ENCODE measurements at places on chromosomes 6 and 20.

GRCh38 chr6:119781365-119781764 is 431.8 kb upstream of the MAN1A1 start:
- DNase-seq: no peak

DNA sequence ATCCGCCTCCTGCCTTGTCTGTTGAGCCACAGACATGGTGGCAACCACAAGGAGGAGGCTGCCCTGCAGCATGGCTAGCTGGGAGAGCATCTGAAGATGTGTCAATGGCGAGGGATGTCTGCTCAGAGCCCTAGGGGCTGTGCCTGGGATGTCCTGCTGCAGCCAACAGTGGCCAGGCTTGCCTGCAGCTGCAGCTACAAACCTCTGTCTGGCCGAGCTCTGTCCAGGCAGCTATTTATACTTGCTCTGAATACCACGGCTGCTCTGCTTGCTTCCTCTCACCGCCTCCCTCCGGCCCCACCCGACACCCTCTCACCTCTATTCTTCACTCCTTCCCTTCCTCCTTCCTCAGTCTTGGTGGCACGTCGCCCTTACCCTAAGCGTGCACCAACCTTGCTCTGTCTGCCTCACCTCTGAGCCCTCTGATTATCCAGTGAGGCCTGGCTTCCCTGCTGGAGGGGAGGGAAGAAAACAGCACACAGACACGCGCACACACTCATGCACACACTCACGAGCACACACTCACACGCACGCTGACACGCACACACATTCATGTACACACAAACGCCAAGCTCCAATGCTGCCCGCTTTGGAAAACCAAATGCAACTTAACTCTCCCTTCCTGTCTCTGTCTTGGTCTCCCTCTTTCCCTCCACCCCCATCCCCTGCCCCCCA is at the start of gene ANGPT4:
TSS of gene ANGPT4 (minus strand) at position 210 of the 675 bp plus-strand sequence. CDS start at position 90, 120 bp downstream.
- no peak for DNase-seq

GRCh38 chr20:9228774-9229450 is 160.0 kb downstream of the PLCB4 start:
- no peak for DNase-seq

DNA sequence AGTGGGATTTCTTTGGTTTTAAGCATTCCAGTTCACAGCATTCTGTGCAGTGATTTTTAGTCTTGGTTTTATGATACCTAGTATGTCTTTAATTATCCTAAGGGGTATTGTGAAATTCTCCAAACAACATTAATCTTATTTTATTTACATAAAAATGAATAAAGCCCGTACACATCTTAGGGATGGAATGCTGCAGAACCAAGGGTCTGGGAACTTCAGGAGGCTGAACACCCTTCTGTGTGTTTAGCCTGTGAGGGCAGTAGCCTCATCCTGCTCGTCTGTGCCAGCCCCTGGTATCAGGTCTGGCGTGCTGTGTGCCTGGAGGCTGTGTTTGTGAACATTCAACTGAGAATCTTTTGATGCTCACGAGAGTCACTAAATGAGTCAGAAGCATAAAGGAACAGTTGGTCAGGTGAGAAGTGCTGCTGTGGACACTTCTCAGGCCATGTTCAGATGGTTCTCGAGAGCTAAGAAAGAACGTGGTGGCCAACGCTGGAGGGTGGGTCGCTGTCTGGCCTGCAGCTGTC is 25.2 kb upstream of the C20orf204 start:
- DNase-seq: no peak

- no peak for DNase-seq
Measured at GRCh38 chr6:169527306-169527705, 174.5 kb downstream of the WDR27 start.

DNA sequence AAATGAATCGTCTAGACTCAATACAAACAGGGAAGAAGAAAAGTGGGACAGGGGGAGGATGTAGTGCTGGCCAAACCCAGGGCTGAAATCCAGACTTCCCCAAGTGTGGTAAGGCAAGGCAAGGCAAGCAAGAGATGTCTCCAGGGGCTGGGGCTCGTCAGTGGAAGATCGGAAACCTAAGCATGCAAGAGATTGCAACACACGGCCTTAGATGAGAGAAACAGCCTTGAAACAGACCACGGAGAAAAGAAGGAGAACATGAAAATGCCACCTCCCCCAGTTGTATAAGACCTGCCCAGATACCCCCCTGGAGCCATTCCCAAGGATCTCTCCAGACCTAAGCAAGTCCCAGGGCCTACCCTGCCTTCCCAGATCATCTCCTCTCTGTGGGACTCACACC is 20.0 kb downstream of the VEGFA start:
- DNase-seq: peak; percentile 89

- no peak for DNase-seq
Measured at GRCh38 chr20:51022803-51023616, at the start of gene KCNG1. KCNG1 (minus strand) TSS chr20:51023107; CDS start chr20:51010338, 12,769 bp downstream.

- no peak for DNase-seq
Measured at GRCh38 chr20:4074877-4075455, 59.6 kb upstream of the RNF24 start.

DNA sequence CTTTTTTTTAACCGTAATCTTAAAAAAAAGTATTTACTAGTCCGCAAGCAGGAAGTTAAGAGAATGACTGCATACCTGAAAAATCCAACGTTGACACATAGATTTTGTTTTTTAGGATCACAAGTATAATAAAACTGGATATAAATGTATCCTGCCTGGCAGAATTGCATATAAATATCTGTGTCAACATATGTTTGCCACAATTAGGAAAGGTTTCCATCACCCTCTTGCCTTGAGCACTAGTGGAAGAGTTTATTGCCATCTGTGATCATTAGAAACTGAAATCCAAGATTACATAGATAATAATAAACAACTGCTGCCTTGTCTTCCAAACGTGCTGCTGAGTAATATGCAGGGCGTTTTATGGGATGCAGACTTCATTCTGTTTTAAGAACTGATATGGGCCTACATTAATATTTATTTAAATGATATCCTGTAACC is 27.9 kb downstream of the PLEKHG1 start:
- no peak for DNase-seq

GRCh38 chr6:79468116-79468515 is 69.1 kb downstream of the LCA5 start:
- DNase-seq: no peak

DNA sequence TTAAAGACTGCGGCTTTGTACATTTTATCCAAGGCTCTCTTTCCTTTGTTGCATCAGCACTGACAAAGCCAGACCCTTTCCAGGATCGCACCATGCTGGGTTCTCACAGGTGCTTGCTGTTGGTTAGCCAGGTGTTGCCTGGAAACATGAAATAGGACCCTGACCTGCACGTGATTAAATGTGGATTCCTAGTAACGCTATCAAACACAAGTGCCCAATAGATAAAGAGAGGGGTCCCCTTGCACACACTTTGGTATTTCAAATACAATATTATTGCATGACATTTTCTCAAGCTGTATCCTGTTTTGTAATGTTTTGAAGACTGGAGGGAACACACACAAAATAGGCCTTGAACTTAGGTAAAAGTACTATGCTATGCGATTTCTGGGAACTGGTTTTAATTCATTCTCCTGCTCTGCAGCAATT is 73.3 kb downstream of the AKAP12 start:
- no peak for DNase-seq

DNA sequence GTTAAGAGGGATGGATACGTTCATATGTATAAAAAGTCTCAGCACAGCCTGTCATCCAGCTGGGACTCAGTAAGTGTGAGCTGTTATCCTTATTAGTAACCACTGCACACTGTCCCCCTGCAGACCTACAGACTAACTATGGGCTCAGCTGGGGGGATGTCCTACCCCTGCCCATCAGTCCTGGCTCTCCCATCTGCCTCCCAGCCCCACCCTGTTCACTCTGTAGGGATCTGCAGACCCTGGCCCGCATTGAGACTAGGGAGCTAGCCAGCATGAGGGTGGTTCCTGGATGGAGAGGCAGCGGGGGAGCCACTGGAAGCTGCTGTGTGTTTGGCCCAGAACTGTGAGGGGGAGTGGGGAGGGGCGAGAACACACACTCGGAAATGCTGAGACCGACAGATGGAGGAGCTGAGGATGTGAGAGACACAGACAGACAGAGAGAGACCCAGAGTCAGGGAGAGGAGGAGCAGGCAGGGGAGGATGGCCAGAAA is 17.1 kb downstream of the XKR7 start:
- DNase-seq: no peak

GRCh38 chr6:135748189-135748588 is 103.3 kb upstream of the PDE7B start:
- no peak for DNase-seq

GRCh38 chr6:125963817-125964216 is 7.2 kb downstream of the HINT3 start:
- no peak for DNase-seq

DNA sequence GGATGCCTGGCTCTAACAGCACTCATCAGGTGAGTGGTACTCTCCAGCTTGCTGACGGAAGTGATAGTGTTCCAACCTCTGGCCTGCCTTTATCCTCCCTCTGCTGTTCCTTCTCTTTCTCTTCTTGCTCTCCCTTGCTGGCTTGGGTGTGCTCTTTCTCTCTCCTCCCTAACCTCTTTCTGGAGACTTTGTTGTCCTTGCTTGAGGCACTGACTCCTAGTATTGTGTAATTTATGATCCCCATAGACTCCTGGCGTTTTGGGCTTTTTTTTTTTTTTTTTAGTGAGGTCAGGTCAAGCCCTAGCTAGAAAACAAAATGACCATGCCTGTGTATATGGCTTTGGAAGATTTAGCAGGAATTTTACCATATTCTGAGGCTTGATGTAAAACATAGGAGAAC is 84.7 kb upstream of the MRAP2 start:
- DNase-seq: no peak

GRCh38 chr6:23195487-23195886 is 626.1 kb downstream of the HDGFL1 start:
- DNase-seq: no peak

- no peak for DNase-seq
Measured at GRCh38 chr6:83854001-83854501, 891 bp downstream of the RIPPLY2 start.

DNA sequence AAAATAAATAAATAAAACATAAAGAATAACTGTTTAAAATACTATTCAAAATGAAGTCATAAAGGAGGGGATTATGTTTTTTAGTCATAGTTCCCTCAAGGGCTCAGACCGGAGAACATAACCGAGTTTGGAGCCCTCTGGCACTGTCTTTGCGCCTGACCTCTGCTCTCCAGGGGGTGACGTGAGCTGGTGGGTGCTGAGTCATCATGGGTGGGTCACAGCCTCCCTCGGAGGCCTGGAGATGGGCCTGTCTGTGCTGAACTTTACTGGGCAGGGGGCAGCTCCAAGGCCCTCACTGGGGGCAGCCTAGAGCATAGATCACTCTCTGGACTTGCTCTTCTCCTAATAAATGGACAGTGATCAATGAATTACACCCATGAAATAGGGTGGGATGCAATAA is 3.1 kb upstream of the MAVS start:
- no peak for DNase-seq

GRCh38 chr6:84825461-84825860 is 61.1 kb upstream of the TBX18 start:
- DNase-seq: no peak

GRCh38 chr20:18533978-18534644 is 26.4 kb downstream of the SEC23B start:
- DNase-seq: no peak

GRCh38 chr6:156102129-156102528 is 646.5 kb upstream of the NOX3 start:
- DNase-seq: no peak

- DNase-seq: no peak
Measured at GRCh38 chr6:74976701-74977100, 229.2 kb downstream of the COL12A1 start.

DNA sequence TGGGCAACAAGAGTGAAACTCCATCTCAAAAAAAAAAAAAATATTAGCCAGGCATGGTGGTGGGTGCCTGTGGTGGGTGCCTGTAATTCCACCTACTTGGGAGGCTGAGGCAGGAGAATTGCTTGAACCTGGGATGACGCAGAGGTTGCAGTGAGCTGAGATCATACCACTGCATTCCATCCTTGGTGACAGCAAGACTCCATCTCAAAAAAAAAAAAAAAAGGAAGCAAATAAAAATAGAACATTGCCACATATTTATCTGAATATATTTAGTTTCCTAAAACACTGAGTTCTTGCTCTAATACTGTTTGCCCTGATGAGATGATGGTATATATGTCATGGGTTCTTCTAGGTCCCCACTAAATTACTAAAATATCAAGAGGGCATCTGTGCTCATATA is 28.4 kb downstream of the CASP8AP2 start:
- no peak for DNase-seq

- DNase-seq: no peak
Measured at GRCh38 chr6:164665328-164665727, 644.1 kb downstream of the C6orf118 start.

DNA sequence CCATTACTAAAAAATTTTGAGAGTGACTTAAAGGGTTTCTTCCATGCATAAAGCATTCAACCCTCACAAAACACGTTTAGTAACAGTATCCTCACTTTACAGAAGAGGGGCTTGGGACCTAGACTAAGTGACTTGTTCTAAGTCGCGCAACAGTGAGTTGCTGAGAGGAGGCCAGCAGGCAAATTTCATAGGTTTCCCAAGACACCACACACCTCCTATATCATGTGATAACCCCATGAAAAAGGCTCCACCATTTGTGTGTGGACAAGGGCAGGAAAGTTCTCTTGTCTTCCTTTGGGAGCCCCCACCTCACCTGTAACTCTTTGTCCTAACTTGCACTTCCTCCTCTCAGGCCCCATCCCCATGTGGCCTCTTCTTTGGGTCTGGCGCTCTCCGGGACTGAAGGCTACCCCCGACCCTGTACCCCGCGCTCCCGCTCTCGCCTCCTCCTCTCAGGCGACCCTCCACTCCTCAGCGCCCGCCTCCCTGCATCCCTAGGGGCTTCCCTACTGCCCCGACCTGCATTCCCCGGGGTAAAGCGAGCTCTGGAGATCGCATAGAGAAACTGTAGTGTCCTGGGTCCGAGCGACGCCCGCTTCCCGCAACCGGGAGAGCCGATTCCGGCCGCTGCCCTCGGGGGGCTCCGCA is 392 bp downstream of the PSMB8 start:
- no peak for DNase-seq

GRCh38 chr6:132887204-132887603 is 72.8 kb downstream of the RPS12 start:
- DNase-seq: no peak

DNA sequence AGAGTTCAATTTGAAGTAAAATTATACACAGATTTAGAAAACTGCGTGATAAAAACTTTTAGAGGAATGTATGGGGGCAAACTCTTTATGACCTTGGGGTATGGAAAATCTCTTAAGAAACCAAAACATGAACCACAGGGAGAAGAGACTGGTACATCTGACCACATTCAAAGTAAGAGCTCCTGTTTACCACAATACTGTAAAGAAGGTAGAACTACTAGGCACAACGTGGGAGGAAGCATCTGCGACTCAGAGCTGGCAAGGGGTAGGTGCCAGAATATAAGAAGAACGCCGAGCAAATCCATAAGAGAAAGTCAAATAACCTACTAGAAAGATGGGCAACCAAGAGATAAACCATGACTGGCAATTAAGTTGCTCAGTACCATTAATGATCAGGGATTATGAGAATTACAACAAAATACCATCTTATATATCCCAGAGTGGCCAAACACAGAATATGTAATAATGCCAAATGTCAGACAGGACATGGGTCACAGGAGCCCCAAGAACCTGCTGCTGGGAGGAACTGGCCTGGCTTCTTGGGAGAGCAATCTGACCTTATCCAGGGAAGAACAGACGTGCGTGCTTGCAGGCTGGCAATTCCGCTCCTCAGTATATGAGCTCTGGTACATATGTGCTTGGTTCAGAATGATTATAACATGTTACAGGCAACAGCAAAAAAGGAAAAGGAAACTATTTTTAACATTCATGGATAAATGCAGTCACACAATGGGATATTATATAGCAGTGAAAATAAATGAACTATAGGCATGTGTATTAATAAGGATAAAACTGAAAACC is 50.2 kb downstream of the INSM1 start:
- DNase-seq: no peak
